ENCODE measurements at places on chromosomes 3 and 15. TPM values are rescaled to one million over a fixed set of nuclear protein-coding genes. Genes with fewer than 3 reads are reported as not detected.
A peak's percentile ranks its signal among the peaks of the same experiment; 100 is the strongest.

FETUB gene
- total RNA-seq = not detected

MCCC1 gene
- 62.9 TPM for total RNA-seq

- DNase-seq = no peak
Measured at GRCh38 chr3:143586576-143586975, 261.7 kb downstream of the SLC9A9 start.

DNA sequence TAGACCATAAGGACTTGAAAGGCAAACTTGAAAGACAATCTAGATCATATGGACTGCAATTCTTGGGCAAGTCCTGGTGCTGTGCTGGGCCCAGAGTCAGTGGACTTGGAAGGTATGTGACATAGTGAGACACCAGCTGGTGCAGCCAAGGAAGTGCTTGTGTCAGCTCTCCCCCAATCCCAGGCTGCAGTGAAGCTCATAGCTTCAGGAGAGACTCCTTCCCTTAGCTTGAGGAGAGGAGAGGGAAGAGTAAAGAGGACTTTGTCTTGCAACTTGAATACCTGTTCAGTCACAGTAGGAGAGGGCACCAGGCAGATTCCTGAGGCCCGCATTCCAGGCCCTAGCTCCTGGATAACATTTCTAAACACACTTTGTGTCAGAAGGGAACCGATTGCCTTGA is 127.4 kb upstream of the ZPLD1 start:
- DNase-seq = no peak

DNA sequence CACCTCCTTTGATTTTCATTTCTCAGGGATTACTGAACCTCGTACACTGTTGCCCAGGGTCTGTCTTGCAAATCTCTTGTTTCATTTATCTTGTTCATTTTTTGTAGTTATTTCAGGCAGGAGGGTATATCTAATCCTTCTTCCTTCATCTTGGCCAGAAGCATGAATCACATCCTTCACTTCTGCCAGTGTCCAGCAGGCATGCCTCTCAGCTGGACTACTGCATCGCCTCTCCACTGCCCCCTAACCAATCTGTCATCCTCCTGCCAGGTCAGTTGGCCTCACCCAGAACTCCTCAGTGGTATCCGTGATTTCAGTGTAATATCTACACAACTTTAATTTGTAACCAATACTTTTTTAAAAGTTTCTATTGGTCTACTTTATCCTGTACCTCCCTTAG is 297.9 kb downstream of the GABRG3 start:
- no peak for DNase-seq

GRCh38 chr3:59121346-59122144 is 71.7 kb upstream of the CFAP20DC start:
- DNase-seq = no peak

- peak; percentile 19 for DNase-seq
Measured at GRCh38 chr15:26294059-26294689, 431.0 kb upstream of the ATP10A start.

- DNase-seq = no peak
Measured at GRCh38 chr3:106809623-106810299, 567.5 kb upstream of the CCDC54 start.

DNA sequence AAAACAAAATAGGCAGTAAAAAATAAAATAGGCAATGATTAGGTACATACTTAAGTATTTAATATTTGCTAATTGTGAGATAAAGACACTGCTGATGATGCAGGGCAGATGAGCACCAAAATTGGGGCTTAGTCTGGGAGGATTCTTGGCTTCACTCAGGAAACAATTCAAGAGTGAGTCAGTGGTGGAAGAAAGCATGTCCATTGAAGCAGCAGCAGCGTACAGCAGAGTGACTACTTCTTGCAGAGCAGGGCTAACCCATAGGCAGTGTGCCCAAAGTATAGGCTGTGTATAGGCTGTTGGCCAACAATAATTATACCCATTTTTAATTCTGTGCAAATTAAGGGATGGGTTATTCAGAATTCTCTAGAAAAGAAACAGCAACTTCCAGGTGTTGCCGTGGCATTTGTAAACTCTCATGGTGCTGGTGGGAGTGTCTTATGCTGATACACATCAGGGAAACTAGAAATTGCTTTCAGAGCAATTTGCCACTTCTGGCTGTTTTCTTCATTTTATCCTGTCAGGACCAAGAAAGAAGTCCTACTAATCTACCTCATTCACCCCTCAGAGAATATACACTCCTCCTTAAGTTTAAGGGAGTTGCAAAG is 317.3 kb upstream of the NAALADL2 start:
- DNase-seq = no peak

DNA sequence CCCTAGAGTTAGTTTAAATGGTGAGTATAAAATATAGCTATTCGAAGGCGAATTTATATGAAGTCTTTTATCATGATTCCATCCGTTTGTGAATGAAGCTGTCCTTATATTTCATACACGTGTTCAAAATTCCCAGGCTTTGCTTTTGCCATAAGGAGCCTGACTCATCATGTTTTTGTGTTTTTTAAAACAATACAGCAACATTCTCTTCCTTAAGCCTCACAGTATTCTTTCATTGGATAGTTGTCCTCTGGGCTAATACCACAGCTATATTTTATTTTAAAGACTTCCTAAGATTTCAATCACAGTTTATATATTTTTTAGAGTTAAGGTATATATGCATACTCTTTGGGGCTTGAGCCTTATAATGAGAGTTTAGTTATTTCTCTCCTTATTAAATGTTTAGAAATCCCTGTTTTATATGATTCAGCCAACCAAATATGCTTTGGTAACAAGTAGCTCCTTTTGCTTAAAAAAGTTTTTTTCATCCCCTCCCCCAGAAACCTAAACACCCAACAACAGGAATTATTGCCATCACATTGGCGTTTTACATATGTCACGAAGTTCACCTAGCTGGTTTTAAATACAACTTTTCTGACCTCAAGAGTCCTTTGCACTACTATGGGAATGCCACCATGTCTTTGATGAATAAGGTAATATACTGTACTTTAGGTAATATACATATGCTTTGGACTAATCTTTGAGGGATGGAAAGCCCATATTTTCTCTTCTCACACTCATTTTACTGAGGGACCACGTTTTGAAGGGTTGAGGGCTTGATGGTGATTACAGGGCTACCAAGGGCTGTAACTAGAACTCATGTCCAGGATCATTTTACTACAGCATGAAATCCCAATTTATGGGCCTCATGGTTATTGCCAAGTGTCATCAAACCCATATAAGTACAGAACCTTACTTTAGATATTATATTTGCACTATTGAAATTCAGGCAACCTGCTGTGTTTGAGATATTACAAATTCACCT is 28.5 kb downstream of the ST3GAL6 start:
- no peak for DNase-seq

DNA sequence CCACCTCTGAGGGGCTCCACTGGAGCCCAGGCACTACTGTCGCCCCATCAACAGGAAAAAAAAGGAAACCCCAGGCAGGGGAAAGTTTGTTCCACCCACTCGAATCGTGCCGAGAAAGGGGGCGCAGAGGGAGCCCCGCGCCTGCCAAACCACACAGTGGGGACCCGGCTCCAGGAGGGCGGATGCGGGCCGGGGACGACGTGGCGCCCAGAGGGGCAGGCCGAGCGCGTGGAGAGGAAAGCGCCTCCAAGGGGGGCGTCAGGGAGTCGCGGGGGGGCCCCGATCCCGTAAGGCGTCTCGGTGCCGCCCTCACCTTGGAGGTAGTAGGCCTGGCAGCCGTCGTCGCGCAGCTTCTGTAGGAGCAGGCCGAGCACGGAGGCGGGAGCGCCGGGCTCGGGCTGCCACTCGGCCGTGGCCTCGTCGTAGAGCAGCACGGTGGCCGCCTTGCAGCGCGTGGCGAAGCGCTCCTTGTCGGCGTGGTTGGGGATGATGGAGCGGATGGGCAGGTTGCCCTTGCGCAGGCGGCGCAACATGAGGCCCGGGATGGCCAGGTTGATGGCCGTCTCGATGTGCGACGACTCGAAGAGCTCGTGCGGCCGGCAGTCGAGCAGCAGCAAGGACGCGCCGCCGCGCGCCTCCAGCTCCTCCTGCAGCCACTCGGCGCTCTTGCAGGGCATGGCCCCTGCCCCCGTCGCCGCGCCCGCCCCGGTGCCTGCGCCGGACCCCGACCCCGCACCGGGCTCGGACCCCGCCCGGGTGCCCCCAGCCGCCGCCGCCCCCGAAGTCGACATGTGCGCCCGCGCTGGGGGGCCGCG is 627 bp downstream of the DUSP7 start:
- DNase-seq = peak; percentile 34

DNA sequence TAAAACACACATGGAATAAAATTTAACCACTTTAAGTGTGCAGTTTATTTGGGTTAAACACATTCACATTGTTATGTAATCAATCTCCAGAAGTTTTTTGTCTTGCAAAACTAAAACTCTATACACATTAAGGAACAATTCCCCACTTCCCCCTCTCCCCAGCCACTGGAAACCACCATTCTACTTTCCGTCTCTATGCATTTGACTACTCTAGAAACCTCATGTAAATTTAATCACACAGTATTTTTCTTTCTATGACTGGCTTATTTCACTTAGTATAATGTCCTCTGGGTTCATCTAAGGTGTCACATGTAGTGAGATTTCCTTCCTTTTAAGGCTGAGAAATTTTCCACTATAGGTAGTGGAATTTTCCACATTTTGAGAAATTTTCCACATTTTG is 568.7 kb upstream of the UBE2E2 start:
- no peak for DNase-seq

DNA sequence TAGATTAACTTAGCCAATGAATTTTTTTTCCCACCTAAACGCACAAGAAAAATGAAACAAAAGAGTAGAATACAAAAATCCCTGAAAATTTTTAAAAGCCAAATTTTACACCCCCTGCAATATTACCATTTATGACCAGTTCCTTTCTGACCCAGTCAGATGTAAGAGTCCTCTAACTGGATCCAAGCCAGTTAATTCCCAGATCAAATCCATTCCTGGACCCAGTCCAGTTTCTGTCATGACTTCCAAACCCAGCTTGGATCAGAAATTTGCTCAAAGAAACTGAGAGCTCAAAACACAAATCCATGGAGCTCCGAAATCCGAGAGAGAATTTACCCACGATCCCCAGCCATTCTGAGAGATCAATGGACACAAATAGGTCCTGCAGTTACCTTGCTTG is 17.0 kb upstream of the ALDH1L1 start:
- no peak for DNase-seq

DNA sequence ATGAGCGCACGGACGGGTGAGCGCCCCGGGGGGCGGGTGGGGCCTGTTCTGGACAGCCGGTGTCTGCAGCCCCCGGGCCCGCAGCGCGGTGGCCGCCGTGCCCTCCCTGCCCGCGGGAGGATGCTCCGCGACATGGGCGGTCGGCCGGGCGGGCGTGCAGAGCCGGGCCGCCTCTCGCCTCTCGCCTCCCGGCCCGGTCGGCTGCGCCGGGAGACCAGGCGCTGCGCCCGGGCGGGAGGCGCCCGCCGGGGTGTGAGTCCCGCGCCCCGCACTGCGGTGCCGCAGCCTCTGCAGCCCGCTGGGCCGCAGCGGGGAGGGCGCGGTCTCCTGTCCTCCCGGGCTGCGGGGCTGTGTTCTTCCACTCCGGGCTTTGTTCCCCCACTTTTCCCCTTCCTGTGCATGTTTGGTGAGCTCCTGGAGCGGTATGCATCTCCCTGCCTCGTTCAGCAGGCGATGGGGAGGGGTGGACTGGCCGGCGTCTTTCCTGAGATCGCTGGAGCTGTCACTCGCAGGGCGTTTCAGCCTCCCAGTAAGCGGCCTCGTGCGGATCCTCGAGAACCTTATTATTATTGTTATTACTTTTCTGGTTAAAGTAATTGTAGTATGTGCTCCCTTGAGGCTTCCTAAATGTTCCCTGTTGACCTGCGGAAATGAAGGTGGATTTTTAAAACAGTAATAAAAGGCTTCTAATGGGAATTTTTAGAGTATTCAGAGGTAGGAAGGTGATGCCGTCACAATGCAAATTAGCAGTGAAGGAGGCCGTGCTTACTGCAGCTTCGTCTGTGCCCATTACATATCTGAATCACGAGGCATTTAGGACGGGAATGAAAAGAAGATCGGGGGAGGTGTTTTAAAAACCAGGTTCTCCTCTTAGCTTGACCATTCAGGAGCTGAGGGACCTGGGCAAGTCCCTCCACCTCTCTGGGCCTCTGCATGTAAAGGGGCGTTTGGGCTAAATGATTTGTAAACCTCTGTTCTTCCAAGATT is 593 bp downstream of the TMOD2 start:
- DNase-seq = peak; percentile 41

DNA sequence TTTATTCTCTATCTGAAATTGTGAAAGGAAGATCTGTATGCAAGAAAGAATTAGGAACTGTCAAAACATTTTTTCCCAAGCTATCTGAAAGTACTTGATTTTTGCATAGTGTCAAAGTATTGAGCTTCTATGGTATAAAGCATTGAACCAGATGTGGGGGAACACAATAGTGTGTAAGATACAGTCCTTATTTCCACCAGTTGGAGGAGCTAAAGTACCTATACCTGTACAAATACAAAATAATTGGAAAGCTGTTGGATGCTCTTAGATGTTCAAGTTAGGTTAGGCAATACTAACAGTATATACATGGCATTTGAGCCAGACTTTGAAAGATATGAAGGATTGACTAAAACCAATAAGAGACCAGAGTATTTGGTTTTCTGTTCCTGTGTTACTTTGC is 148.4 kb downstream of the B3GALNT1 start:
- DNase-seq = no peak

DNA sequence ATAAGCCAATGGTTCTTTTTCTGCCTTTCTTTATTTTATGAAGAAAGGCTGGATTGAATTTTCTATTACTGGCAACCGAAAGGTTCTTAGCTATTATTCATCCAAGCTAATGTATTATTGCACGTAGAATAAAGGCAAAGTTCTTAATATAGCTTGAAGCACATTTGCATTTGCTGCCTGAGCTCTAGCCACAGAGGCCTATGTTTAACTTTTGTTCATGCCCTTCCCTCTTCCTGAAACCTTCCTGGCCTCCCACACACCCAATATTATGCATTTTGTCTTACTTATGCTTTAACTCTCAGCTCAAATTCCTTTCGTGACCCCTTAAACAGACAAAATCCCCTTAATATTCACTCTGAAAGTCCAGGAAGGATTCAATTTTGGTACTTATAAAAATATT is 71.0 kb upstream of the ZNF280D start:
- DNase-seq = no peak

Measured in heart right ventricle (tissue), 16 donors.